H4 (cell line): ENCODE measurements at places on chromosomes 1 and 21. TPM values are rescaled to one million over a fixed set of nuclear protein-coding genes. Genes with fewer than 3 reads are reported as not detected.

The RCOR3 gene
- total RNA-seq, result 4.6 and 14.8 TPM in 2 replicates

GRCh38 chr1:233244183-233244582, 51.3 kb downstream of the PCNX2 start:
- peak; percentile 56 for DNase-seq

- no peak for DNase-seq
These were observed 35.0 kb downstream of the CTTNBP2NL start for GRCh38 chr1:112431038-112431437.

GRCh38 chr1:119987112-119987511, 82.3 kb downstream of the NOTCH2 start:
- DNase-seq, result peak; percentile 48

The ROR1 gene
- total RNA-seq, result 1.8 and 4.1 TPM in 2 replicates

DNA sequence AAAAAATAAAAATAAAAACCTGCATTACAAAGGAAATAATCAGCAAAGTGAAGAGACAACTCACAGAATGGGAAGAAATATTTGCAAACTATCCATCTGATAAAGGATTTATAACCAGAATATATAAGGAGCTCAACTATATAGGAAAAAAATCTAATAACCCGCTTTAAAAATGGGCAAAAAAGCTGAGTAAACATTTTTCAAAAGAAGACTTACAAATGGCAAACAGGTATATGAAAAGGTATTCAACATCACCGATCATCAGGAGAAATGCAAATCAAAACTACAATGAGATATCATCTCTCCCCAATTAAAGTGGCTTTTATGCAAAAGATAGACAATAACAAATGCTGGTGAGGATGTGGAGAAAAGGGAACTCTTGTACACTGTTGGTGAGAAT, 3.8 kb upstream of the GNG5 start:
- DNase-seq, result no peak

- no peak for DNase-seq
These were observed 76.8 kb upstream of the ATF3 start for GRCh38 chr1:212531796-212532195.

- no peak for DNase-seq
These were observed 72.6 kb upstream of the PGBD5 start for GRCh38 chr1:230498704-230499103.

DNA sequence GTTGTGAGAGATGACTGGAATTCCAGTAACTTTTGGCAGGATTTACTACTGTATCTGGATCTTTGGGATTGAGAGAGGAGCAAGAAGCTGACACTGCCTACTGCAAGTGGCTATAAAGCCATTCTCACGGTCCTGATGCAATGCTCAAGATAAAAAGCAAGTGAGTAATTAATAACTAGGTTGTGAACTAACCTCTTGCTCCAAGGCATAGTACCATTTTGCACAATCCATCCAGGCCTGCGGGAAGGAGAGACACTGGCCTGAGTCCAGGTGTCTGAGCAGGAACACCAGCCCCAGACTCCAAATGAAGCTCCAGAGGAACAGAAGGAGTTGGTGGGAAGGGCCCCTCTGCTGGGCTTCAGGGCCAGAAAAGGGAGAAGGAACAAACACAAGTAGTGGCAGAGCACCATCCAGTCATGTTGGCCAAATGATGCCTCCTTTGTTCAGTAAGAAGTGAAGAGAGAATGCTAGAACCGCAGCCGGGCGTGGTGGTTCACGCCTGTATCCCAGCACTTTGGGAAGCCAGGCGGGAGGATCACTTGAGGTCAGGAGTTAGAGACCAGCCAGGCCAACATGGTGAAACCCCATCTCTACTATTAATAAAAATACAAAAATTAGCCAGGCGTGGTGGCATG, 9.9 kb upstream of the SLC45A3 start:
- no peak for DNase-seq

- no peak for DNase-seq
These were observed 9.8 kb upstream of the PGLYRP3 start for GRCh38 chr1:153322568-153322967.

DNA sequence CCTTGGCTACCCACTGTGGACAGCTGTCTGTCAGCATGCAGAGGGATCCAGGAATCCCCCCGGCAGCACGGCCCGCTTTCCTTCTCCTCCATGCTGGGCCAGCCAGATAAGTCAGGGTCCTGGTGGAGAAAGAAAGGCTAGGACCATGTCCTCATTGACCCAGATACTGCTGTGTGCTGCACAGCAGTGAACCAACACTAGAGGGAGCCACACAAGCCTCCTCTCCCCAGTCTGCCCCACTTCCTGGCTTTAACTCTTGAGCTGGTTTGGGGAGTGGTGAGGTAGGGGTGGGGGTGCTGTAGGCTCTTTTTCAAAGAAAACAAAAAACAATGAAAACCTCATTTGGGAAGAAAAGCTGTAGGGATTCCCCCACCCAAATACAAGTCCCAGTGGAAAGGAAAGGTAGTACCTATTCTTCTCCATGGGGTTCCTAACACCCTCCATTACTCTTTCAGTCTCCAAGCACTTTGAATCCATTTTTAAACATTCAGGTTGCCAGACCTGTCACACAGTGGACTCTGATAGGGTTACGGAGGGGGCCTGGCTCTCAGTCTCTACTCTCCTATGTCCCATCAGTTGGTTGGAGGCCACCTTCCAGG, 84.9 kb upstream of the CD1D start:
- peak; percentile 23 for DNase-seq

DNA sequence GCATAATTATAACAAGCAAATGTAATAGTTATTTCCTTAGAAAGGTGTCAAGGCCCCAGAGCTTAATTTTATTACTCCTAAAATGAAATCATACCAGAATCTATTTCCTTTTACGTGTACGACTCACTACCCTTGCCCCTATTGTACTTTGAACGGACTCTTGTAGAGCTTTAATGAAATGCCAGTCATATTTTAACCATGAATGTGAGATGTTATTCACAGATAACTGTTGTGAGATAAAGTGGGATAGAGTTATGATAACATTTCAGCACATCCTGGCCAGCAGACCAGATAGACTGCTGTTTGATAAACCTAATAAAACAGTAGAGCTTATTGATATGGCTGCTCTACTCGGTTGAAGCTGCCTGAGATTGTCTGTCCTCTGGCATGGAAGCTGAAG, 500.8 kb upstream of the PBX1 start:
- DNase-seq, result no peak

The DAB1 gene
- not detected in 2 replicates for total RNA-seq

GRCh38 chr1:53011175-53011574, 50.8 kb upstream of the PODN start:
- no peak for DNase-seq

The TBX15 gene
- total RNA-seq, result not detected in 2 replicates

GRCh38 chr1:162056043-162056442, 13.4 kb upstream of the NOS1AP start:
- DNase-seq, result peak; percentile 73

DNA sequence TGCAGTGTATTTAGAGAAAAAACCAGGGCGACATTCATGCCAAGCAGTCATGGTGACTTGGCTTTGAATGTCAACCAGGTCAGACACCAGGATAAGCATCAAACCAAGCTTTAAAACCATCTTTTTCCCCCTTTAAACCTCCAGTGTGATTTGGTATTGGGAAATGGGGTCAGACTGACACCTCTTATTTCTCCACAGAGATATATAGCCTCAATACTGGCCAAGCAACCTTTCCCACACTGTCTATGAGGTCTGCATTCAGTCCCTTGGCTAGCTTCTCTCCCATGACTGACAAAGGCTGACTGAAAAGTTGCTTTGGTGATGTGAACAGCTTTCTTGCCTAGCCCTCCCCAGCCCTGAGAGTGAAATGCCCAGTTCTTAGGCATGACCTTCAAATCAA, 21.7 kb downstream of the GPR3 start:
- no peak for DNase-seq

The CELA2A gene
- total RNA-seq, result not detected in 2 replicates

The PPM1J gene
- total RNA-seq, result 0.10 and 0.45 TPM in 2 replicates

GRCh38 chr1:224874775-224875174, 54.7 kb upstream of the DNAH14 start:
- DNase-seq, result no peak

- DNase-seq, result no peak
These were observed 77.0 kb upstream of the BACE2 start for GRCh38 chr21:41090981-41091380.

The AHDC1 gene
- 2.0 and 3.6 TPM in 2 replicates for total RNA-seq

The OR2L2 gene
- not detected in 2 replicates for total RNA-seq

DNA sequence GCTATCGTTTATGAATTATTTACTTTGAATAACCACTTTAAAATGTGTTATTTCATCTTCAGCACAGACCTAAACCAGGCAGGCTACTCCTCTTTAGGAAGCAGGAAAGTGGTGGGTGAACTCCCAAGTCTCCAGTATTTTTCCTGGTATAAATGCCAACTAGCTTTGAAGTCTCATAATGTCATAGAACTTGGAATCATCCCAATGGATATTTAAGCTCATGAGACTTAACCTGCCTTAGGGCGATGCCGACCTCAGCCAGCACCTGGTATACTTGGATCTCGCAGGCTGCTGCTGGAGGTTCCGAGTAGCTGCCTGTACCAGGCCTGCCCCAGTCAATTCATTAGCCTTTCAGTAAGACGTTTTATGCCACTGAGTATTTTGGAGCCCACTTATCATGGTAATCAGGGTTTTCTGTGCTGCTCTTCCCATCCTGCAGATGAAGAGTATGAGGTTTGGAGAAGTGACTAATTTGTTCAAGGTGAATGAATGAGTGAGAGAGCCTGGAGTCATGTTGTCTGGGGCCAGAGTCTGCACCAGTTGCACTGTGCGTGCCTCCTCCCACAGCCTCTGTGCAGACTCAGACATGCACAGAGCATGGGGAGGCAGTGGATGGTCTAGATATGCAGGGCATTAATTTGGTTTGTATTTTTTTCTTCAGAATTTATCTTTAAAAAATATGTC, 34.9 kb downstream of the VANGL1 start:
- no peak for DNase-seq

The ARMH1 gene
- not detected in 2 replicates for total RNA-seq

DNA sequence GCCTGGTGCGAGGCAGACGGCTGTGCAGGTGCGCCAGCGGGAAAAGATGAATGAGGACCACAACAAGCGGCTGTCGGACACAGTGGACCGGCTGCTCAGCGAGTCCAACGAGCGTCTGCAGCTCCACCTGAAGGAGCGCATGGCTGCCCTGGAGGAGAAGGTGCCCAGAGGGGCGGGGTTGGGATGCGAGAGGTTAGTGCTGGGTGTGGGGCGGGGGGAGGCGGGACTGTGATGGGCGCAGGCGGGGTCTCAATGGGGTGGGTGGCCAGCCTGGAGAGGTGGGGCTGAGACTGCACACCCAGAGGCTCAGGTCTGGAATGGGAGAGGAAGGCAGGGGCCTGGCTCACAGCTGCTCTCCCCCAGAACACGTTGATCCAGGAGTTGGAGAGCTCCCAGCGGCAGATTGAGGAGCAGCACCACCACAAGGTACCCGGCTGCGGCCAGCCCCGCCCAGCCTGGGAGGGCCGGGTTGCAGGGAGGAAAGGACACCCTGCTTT, 22.3 kb downstream of the PPFIA4 start:
- DNase-seq, result no peak
